Heart right ventricle (tissue), 16 donors: ENCODE measurements at places on chromosomes 11 and 22. TPM values are rescaled to one million over a fixed set of nuclear protein-coding genes. Genes with fewer than 3 reads are reported as not detected.

Gene TSPAN18
- 124 TPM for total RNA-seq

Gene CCDC15
- total RNA-seq, result 0.21 TPM

Gene MPEG1
- 4.9 TPM for total RNA-seq

Gene IL10RA
- total RNA-seq, result 29.9 TPM

Gene EMID1
- 0.26 TPM for total RNA-seq

Gene RAD9A
- 5.8 TPM for total RNA-seq

Gene ADAMTS8
- total RNA-seq, result 0.89 TPM
